SJCRH30 (cell line): ENCODE measurements at places on chromosomes 4 and X.
A peak's percentile ranks its signal among the peaks of the same experiment; 100 is the strongest.

GRCh38 chr4:79757600-79757999 is 315.4 kb downstream of the ANTXR2 start:
- DNase-seq: peak; percentile 27

DNA sequence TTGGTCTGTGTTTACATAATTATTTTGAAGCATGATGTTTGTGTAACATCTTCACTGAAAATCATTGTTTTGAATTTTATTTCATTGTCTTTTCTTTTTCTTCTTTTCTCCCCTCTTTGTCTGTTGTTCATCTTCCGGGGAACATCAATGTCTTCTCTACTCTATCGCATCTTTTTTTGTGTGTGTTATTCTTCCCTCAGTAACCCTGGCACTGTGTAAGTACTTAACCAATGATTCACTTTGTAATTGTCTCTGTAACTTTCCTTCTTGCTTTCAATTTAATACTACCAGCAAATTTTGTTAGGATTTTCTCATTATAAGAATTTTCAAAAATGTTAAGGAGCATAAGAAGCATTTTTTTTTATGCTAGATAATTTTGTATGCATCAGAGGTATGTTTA is 130.8 kb downstream of the PDLIM5 start:
- DNase-seq: no peak

GRCh38 chr4:108763986-108764385 is 1.1 kb upstream of the ETNPPL start:
- DNase-seq: no peak

GRCh38 chr4:27059446-27059845 is 198.8 kb downstream of the STIM2 start:
- no peak for DNase-seq

DNA sequence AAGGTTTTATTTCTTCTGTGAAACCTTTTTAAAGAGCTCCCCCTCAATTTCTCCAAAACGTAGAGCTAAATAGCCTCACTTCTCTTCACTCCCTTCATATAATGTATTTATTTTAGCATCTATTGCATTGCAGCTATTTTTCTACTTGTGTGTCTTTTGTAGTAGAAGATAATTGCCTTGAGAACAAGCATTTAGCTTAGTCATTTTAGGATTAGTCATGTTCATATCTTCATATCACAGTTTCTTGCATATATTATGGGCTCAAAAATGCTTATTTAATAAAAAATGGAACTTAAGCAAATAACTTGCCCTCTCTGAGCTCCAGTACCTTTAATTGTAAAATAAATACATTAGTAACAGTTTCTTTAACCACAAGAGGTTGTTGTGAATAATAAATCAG is 72.1 kb upstream of the SPANXC start:
- no peak for DNase-seq

DNA sequence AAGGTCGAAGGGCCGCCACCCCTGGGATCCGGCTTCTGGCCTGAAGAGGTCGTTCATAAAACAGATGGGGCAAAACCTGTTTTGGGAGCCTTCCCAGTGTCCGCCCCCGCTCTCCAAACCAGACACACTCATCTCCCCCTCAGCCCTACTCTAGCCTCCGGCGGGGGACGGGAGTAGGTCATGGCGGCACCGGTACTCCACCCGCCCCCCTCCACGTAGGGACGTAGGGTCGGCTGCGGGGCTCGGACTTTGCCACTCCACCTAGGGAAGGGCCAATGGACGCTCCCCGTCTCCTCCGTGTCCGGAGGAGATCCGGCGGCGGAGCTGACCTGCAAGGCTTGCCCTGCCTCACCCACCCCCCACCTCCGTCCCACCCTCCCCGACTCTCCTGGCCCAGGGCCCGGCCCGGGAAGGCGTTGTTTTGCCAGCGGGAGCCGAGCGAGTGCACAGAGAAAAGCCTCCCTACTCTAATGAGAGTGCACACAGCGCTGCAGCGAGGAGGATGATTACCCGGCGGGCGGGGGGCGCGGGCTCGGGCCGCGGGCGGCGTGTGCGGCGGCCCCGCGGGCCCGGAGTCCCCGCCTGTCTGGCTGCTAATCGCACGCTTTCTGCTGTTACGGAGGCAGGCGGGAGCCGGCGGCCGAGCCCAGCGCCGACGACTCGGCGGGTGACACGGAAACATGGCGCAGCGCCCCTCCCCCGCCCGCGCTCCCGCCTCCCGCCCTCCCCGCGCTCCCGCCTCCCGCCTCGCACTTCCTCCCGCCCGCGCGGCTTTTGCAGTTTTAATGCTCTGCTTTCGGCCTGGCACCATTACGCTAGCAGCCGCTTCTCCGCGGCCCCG is 8.3 kb upstream of the BCOR start:
- peak; percentile 70 for DNase-seq

- no peak for DNase-seq
Observed at GRCh38 chr4:53481586-53481985, 104.1 kb downstream of the FIP1L1 start.

- no peak for DNase-seq
Observed at GRCh38 chr4:146436423-146437162, 85.1 kb downstream of the SLC10A7 start.
